ENCODE measurements at places on chromosomes 12 and 14. TPM values are rescaled to one million over a fixed set of nuclear protein-coding genes. Genes with fewer than 3 reads are reported as not detected.
A peak's percentile ranks its signal among the peaks of the same experiment; 100 is the strongest.

- peak; percentile 13 for DNase-seq
- H3K27ac ChIP-seq: peak overlapping the region; percentile 91
These were observed 178.2 kb downstream of the AKAP6 start for GRCh38 chr14:32507029-32507984.

GRCh38 chr12:63809566-63809965 is 29.9 kb downstream of the RXYLT1 start:
- H3K27ac ChIP-seq: no peak overlapping the region
- H3K36me3 ChIP-seq: peaks cover 7% of the 10 kb centered on the region
- no peak for DNase-seq
- H3K4me1 ChIP-seq: no peaks in the 10 kb centered on the region
- H3K27me3 ChIP-seq: no peaks in the 10 kb centered on the region

GRCh38 chr12:128316973-128317526 is 50.1 kb downstream of the TMEM132C start:
- no peaks in the 10 kb centered on the region for H3K4me1 ChIP-seq
- no peaks in the 10 kb centered on the region for H3K27me3 ChIP-seq
- no peaks in the 10 kb centered on the region for H3K36me3 ChIP-seq
- no peak overlapping the region for H3K27ac ChIP-seq
- DNase-seq: no peak

The SCNN1A gene
- total RNA-seq: 0.36 TPM

- H3K27me3 ChIP-seq: peaks cover 11% of the 10 kb centered on the region
- DNase-seq: no peak
- no peak overlapping the region for H3K4me3 ChIP-seq
- no peaks in the 10 kb centered on the region for H3K36me3 ChIP-seq
- no peaks in the 10 kb centered on the region for H3K4me1 ChIP-seq
These were observed 186.1 kb downstream of the KTN1 start for GRCh38 chr14:55766071-55766470.

- H3K36me3 ChIP-seq: no peaks in the 10 kb centered on the region
- no peak for DNase-seq
- no peak overlapping the region for H3K27ac ChIP-seq
- no peak overlapping the region for H3K4me3 ChIP-seq
- no peaks in the 10 kb centered on the region for H3K4me1 ChIP-seq
- no peaks in the 10 kb centered on the region for H3K27me3 ChIP-seq
These were observed 79.5 kb upstream of the CCDC198 start for GRCh38 chr14:57573173-57573572.
